ENCODE measurements at places on chromosomes 1 and 21.

DNA sequence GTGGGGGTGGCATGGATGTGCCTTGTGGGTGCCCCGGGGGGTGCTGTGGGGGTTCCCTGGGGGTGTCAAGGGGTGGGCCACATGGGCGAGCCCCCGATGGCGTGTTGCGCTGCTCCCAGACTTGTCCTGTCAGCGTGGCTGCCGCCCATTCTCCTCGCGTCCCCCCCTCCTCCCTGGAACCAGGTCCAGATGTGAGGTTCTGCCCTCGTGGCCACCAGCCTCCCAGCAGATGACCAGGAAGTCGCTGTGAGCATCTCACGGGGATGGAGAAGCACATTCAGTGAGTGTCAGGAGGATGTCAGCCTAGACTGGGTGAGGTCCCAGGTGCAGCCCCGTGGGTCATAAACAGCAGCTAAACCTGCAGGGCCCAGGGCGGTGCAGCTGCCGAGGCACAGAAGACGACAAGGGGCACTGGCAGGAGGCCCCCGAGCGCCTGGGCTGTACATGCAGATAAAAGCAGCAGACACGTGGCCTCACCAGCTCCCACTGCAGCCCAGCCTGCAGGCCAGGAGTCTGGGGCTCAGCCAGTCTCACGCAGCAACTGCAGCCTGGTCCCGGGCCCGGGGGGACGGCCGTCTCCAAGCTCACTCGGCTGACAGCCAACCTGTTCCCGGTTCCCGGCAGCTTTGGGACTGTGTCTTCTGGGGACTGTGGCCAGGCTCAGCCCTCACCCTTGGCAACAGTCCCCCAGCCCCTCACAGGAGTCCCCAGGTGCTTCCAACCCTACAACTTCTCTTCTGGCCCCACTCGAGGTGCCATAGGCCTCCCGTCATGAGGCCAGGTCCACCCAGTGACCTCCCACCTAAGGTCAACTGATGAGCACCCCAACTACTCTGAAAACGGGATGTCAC lies 17.5 kb upstream of the COL6A2 start:
- no peak for DNase-seq

- no peak for DNase-seq
These were observed 106.3 kb upstream of the DMRTA2 start for GRCh38 chr1:50529510-50529909.

DNA sequence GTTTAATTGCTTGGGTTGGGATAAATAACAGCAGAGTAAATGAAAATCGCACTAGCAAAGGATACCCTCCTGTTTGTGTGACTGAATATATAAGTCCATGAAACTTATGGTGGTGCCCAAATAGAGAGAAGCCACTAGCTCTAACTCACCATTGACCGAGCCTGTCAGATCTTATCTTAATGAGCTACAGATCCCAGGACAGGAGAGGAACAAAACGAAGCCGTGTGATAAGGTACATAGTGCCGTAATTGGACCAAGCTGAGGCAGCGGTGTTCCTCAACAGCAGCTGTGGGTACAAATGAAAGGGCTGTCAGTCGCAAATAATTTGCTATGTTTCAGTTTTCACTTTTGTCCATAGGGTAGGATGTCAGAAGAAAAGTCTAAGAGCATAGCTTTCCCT lies 276.1 kb downstream of the PTBP2 start:
- no peak for DNase-seq

DNA sequence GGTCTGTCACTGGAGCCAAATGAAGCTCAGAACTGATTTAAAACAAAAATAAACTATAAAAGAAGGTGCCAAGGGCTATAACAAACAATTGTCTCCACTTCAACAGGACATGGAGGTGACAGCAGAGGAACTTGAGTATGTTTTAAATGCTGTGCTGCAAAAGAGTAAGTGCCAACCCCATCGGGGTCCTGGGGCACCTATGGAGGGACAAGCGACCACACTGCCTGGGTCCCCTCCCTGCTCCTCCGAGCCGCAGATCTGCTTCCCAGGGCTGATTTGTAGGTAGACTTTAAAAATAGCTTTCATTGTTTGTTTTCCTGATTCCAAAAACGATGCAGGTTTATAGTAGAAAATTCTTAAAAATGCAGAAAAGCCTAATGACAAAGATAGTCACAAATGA lies 42.8 kb downstream of the CAPN9 start:
- DNase-seq, result no peak

- no peak for DNase-seq
These were observed 162.7 kb downstream of the HMCN1 start for GRCh38 chr1:185896863-185897262.

- DNase-seq, result no peak
These were observed 25.7 kb downstream of the LAMB3 start for GRCh38 chr1:209626346-209627026.

GRCh38 chr1:115325874-115326273 lies 12.2 kb downstream of the NGF start:
- peak; percentile 66 for DNase-seq

All from lung microvascular endothelial cell (primary cell).